NCI-H1092 treated with DMSO at 0.1 percent for 48 hours (cell line): ENCODE measurements at places on chromosomes 1 and 21.

GRCh38 chr1:158353303-158354075 lies at the start of gene CD1E:
Gene CD1E, plus strand, starts transcription at chr1:158353894. Its CDS starts 95 bp downstream, at chr1:158353989.
- no peak for DNase-seq

DNA sequence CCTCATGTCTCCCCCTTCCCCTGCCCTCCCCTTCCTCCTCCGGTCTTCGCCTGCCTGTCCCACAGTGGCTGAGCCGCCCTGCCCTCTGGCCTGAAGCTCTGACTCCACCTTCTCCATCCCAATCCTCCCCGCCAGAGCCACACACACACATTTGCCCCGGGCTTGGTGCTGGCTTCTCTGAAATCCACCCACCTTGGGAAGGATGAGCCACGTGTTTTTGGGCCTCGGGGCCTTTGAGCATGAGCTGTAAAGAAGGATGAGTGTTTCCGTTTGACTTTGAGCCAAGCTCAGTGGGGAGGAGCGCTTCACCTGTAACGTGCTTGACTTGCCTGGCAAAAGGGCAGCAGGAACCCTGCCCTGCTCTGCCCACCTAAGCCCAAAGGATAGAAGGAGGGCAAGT lies 295.1 kb downstream of the SIPA1L2 start:
- DNase-seq: no peak

GRCh38 chr1:156781585-156782186 lies 14.4 kb downstream of the PRCC start:
- no peak for DNase-seq

- DNase-seq: no peak
These were observed 60.4 kb downstream of the CAPN2 start for GRCh38 chr1:223772771-223773160.

DNA sequence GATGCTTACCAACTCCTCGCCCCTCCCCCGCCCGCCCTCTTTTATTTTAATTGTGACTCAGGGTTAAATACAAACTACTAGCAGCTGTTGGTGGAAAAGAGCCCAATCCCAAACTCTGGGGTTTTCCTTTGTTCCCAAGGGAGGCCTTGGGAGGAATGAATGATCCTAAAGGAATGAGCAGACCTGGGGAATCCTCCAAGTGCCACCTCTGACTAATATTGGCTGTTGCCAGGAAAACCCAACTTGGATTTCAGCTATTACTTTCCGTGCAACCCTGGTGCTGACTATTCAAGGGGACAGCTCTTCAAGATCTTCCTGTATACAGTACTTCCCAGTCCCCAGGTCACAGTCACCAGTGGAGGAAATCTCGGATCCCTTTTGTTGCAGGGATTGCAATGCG lies 1.3 kb upstream of the S100A10 start:
- DNase-seq: no peak
